Activated CD4-positive, alpha-beta T cell treated with anti-CD3 and anti-CD28 coated beads for 36 hours (primary cell): ENCODE measurements at places on chromosomes 3 and 15.

DNA sequence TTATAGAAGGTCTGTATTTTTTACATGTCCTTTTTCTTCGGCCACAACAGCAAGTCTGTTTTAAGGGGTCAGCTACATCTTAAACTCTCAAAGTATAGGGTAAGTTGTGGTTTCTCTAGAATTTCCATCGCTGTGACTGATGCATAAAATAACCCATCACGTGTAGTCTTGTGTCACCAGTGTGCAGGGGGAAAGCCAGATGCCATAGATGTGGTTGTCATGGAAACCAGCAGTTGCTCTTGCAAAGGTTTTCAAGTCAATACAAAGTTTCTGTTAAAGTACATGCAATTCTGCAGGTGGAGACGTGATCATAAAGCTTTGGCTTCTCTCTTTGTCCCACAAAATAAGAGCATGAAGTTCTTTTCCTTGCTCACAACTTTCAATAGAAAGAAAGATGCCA is 210.3 kb upstream of the ONECUT1 start:
- no peaks in the 10 kb centered on the region for H3K4me1 ChIP-seq
- H3K27me3 ChIP-seq = peaks cover 6% of the 10 kb centered on the region
- no peak overlapping the region for H3K4me3 ChIP-seq
- H3K27ac ChIP-seq = no peak overlapping the region
- no peak for DNase-seq

DNA sequence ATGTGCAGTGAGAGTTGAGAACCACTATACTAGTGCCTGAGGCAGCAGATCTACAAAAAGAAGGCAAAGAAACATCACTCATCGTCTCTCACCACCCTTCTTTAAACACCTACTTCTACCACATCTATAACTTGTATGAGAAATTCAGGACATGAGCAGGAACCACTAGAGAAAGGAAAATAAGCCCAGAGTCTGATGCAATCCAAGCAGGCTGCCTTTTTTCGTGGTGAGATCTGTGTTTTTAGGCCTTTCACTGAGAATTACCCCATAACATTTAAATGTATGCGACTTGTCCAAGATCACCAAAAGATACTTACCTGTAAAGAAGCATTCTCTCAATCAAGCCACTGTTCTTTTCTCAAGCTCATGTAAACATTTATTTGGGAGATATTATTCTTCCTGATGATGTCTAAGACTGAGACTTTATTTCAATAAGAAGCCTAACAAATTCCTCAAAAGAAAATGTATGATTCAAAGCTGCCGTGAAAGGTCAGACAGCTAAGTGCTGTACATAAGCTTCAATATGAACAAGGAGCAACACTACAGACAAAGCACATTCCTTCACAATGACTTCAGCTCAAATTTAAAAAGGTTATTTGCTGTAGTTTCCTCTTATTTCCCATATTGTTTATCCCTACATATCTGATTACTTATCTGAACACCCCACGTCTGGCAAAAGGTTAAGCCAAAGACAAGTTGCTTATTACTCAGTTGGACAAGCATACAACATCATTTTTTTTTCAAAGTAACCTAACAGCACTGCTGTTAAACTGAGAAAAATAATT is 16.5 kb downstream of the SPICE1 start:
- no peak for DNase-seq
- H3K27me3 ChIP-seq = no peaks in the 10 kb centered on the region
- H3K27ac ChIP-seq = no peak overlapping the region

GRCh38 chr15:33125894-33126537 is 68.5 kb downstream of the FMN1 start:
- peak overlapping the region; percentile 25 for H3K27ac ChIP-seq
- no peaks in the 10 kb centered on the region for H3K27me3 ChIP-seq
- H3K36me3 ChIP-seq = no peaks in the 10 kb centered on the region
- DNase-seq = peak; percentile 8
- peak overlapping the region; percentile 38 for H3K4me3 ChIP-seq

- H3K4me3 ChIP-seq = no peak overlapping the region
- peaks cover 4% of the 10 kb centered on the region for H3K36me3 ChIP-seq
- DNase-seq = no peak
- peaks cover 23% of the 10 kb centered on the region for H3K27me3 ChIP-seq
Observed at GRCh38 chr15:83166830-83167229, 40.8 kb downstream of the HDGFL3 start.

DNA sequence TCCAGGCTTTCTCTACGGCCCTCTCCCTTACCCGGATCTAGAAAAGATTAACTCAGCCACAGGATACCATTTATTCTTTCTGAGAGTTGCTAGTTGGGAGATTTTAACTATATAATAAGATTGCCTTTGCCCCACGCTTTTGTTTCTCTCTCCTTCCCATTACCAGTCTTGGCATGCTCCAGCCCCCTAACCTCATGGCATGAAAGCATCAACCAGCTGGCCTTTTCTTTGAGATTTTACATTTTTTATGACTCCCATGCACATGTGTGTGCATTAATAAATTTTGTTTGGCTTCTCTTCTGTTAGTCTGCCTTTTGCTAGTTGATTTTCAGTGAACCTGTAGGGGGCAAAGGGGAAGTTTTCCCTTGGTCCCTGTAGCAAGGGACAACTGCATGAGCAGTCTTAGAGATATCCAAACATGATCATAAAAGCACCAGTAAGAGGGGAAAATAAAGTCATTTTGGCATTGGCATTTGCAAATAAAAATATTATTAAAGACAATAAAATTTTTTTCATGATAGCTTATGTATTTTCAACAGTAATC is 73.6 kb downstream of the OXSM start:
- H3K27ac ChIP-seq = no peak overlapping the region
- H3K4me3 ChIP-seq = no peak overlapping the region

GRCh38 chr3:143824735-143825385 is 23.4 kb downstream of the SLC9A9 start:
- H3K4me3 ChIP-seq = no peak overlapping the region
- no peak overlapping the region for H3K27ac ChIP-seq
- DNase-seq = no peak
- no peaks in the 10 kb centered on the region for H3K27me3 ChIP-seq

DNA sequence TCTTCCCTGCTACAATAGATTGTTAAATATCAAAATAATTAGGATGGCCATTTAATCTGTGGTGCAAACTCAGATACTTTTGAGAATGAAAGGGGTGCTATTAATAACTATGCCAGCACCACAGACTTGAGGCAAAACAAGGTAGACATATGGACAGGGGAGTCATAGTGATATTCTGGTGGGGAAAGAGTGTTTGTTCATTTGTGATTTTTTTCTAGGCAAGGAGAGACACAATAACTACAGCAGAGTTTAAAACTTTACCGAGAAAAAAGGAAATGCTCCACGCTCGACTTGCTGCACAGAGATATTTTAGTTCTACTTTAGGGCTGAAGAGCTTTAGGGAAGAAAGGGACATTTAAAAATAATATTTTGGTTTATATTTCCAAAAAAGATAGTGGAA is 611.2 kb upstream of the GRM7 start:
- no peak overlapping the region for H3K27ac ChIP-seq
- H3K36me3 ChIP-seq = no peaks in the 10 kb centered on the region
- H3K27me3 ChIP-seq = no peaks in the 10 kb centered on the region
